ENCODE measurements at places on chromosomes 3 and 15.

DNA sequence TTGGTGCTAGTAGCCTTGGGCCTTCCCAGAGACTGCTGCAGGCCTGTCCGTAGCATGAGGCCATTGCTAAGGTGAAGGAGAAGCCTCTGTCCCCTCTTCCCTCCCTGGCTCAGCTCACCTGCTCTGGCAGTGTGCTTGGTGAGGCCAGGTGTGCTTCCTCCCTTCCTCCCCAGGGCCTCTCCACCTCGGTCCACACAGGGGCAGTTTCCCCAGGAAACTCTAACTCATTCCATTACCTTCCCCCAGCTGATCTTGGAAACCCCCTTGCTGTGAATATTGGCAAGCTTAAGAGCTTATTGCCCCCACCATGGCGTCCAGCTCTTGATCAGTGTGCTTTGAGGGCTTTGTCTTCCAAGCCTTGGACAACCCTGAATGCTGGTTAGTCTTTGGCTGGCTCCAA lies 52.7 kb downstream of the ZNF445 start:
- no peak for DNase-seq

- no peak for DNase-seq
Measured at GRCh38 chr15:96182736-96183513, 147.6 kb upstream of the NR2F2 start.

- DNase-seq: no peak
Measured at GRCh38 chr3:156290924-156291271, 170.5 kb downstream of the KCNAB1 start.

DNA sequence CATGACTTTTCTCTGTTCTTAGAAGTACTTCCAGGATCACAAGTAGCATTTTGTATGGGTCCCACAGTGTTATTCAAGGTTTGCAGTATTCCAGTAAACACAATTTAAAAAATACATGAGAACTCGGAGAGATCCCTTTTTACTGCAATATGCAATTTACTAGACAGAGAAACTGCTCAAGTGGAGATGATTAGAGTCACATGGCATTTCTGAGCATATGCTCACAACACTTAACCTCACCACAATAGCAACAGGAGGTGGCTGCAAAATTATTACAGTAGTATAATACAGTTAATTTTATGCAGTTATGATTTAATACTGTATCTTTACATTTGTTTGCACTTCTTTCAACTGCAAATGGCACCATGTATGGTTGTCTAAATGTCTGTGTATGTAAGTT lies 87.5 kb downstream of the PIK3CB start:
- peak; percentile 23 for DNase-seq

DNA sequence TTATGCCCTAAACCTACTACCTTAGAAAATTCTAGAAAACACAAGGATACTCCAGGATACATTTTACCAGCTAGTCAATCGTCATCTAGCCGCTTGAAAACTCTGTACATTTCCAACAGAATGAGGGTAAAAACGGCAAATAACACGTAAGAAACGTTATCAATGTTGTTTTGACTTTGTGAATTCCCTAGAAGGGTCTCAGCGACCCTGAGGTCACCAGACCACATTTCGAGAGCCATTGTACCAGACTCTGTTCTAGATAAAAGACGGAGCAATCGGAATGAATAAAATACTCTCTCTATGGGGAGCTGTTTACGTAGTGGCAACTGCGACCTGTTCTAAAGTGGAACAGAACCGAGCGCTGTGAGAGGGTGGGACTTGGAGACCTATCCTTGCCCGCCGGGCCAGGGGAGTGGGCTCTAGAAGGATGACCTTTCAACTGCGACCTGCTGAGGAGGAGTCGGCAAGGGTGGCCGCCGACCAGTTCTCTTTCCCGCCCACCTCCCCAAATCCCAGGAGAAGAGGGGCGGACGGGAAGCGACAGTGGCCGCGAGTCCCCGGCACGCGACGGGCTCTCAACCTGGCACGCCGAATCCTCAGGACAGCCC lies 778 bp upstream of the AP4E1 start:
- no peak for DNase-seq

DNA sequence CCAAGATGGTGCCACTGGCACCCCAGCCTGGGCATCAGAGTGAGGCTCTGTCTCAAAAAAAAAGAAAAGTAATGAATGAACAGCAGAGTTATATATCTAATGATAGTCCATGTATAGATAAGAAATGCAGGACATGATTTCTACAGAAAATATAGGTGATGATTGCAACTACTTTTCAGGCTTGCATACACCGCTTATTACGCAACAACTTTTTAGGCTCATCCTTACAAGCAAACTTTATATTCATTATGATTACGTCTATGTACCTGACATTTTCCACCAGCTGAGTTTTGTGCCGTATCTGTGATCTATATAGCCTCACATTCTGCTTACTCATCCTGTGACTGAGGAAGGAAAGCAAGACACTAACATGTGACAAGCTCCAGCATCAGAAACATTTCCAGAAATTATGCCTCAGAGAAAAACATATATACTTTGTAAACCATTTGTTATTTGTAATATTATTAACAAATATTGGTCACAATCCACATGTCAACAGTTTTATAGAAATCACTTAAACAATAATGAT lies 906.3 kb downstream of the ZPLD1 start:
- no peak for DNase-seq

DNA sequence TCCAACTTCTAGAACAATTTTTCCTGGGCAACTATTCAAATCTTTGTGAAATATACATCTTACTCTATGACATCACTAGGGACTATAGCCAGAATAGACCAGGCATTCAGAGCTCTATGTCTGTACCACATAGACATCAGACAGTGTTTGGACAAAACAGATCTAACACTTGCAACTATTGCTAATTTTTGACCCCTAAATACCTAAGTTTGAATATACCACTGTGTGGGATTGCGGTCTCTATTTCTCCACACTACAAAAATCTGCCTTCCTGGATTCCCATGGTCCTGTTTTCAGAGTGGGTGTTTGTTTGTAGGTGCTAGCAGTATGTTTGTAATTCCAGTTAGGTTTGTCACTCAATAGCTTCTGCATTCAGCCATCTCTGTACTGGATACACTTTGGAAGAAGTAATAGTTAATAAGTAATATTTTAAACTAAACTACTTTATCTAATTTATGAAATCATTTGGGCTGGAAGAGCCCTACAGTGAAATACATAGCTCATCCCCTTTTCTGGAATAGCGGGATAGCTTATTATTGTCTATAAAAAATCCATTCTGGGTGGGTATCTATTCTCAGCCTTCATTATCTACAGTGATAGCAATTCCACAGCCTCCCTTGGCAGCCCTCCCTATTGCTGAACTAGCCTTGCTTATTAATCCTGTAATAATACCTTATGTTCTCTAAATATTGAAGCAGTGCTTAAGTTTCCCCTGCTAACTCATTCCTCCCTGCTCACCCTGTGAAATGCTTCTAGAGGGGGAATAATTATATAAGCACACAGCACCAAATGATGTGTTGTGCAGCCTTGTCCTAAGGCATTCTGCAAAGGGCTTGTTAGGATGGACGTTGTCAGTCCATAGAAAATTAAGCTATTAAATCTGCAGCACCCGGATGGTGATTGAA lies 49.4 kb downstream of the RBMS3 start:
- no peak for DNase-seq

GRCh38 chr3:187685948-187686347 lies 15.8 kb upstream of the SST start:
- no peak for DNase-seq

DNA sequence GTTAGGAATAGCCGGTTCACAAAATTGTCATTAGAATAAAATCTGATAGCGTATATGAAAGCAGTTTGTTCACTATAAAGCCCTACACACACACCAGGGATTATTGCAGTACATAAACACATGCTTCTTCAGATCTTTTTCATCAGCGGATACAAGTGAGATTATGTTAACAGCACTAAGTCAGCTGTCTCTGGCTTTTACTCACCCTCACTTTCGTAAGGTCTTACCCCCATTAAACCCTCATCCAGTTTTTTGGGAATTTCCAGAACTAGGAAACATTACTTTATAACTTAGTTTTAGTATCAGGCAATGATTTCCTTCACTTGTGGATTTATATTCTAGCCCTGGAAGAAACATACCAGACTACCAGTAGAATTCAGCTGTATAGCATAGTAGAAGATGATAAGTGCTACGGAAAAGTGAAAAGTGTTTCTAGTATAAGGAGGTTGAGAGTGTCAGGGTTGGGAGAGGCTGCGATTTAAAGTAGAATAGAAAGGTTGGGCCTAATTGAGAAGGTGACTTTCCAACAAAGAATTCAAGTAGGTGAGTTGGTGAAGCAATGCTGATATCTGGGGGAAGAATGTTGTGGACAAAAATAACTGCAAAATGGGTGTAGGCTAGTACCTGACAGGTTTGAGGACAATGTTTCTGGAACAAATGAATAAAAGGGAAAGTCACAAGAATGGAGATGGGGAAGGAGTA lies 22.7 kb downstream of the TMEM207 start:
- no peak for DNase-seq

DNA sequence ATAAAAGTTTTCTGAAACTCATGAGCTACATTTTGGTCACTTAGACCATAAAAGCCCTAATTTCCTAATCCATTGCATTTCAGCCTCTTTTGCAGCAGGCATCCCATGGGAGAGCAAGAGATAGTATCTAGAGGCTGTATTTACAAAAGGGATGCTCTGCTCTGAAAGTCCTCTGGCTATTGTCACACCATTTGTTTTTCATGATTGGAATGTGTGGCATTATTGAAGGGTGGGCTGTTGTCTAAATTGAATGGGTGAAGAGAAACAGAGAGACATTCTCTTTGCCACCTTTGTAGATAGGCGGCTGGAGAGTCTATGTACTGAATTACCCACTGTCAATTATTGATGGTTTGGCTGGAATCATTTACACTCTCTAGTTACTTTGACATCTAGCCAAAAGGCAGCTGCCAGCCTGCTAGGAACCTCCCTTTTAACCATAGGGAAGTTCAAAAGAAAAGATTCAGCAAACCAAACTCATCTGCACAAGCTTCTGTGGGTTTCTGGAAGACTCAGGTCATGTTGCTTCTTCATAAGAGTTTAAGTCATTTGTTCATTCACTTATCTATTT lies 89.8 kb upstream of the RARB start:
- DNase-seq: no peak

DNA sequence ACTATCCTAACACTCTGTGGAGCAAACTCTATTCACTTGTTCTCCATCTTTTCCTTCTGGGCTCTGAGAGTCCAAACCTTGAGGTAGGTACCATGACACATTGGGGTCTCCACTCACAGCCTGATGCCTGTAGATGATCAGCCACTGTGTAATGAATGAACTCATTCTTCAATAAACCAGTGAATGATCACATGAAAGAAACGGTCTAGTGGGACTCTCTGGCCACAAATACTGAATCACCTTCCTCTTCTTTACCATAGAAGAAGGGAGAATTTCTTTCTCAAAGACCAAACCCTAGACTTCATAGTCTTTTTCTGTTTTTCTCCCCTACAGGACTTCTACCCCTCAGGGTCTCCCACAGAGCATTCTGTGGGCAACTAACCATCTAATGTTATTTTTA lies 20.5 kb upstream of the ABHD2 start:
- no peak for DNase-seq

- DNase-seq: no peak
Measured at GRCh38 chr3:197518881-197519421, 36.8 kb downstream of the BDH1 start.

DNA sequence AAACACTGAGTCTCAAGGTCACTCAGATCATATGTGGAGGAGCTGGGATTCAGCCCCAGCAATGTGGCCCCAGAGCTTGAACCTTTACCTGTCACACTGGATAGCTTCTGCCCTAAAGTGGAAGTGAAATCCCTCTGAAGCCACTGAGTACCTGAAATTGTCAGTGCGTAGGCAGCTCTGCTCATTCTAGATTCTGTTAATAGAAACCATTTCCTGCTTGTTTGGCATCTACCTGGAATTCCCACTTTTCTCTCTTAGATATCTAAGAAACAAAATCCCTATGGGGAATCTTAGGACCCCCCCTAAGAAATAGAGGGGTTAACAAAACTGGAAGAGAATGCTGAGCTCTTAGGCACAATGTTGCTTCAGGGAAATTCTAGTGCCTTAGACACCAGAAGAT lies 29.8 kb downstream of the FBXL22 start:
- DNase-seq: no peak

- peak; percentile 31 for DNase-seq
Measured at GRCh38 chr3:32577581-32578556, 7.2 kb upstream of the DYNC1LI1 start.

GRCh38 chr3:166575161-166575560 lies 737.9 kb upstream of the BCHE start:
- DNase-seq: no peak

- no peak for DNase-seq
Measured at GRCh38 chr3:188119846-188120245, 34.1 kb upstream of the LPP start.

DNA sequence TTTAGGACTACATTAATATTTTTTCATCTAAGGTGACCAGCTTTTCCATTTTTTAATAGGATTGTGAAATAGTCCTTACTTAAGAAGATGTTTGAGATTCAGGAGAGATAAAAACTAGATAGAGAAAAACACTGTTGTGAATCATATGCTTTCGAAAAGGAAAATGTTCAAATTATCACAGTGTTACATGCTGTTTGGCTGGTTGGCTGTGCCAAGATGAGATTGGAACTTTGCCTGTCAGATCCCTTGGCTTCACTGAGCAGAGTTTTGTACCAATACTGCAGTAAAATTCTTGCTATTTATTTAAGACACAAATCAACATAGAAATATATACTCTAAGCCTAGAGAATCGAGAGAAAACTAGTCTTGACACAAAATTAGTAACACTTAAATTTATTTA lies 117.2 kb downstream of the OXSM start:
- DNase-seq: no peak

All from DMS 273 treated with DMSO at 0.1 percent for 48 hours (cell line).